ENCODE measurements at places on chromosomes 16 and 17.

DNA sequence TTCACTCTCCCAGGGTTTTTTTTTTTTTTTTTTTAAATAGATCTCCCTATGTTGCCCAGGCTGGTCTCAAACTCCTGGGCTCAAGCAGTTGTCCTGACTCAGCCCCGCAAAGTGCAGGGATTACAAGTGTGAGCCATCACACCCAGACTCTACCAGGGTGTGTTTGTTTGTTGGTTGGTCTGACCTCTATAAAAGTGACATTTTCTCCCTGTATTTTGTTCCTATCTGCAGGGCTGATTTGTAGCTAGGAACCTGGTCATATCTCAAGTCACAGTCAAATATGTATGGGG lies 46.3 kb upstream of the B4GALNT2 start:
- H3K27me3 ChIP-seq = no peaks in the 10 kb centered on the region
- H3K27ac ChIP-seq = no peak overlapping the region
- DNase-seq = no peak
- no peaks in the 10 kb centered on the region for H3K36me3 ChIP-seq
- H3K4me3 ChIP-seq = no peak overlapping the region

DNA sequence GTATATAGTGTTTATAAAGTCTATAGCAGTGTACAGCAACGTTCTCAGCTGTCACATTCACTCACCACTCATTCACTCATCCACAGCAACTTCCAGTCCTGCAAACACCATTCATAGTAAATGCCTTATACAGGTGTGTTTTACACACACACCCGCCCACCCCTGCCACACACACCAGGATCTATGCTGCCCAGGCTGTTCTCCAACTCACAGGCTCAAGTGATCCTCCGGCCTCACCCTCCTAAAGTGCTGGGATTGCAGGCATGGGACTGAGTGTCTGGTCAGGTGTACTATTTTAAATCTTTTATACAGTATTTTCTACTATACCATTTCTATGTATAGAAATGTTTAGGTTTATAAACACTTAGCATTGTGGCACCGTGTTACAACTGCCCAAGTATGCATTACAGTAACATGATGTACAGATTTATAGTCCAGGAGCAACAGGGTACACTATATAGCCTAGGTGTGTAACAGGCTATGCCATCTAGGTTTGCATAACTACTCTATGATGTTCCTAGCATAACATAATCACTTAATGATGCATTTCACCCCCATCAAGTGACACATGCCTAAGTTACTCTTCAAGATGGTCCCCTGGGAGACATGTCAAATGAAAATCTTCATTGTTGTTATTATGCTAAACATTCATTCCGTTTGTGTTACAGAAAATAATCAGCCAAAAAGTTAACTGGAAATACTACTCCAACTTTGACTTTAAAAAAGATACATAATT lies 42.5 kb downstream of the CREBBP start:
- H3K27me3 ChIP-seq = no peaks in the 10 kb centered on the region
- H3K36me3 ChIP-seq = peaks cover 6% of the 10 kb centered on the region
- no peak overlapping the region for H3K27ac ChIP-seq
- H3K4me1 ChIP-seq = peaks cover 10% of the 10 kb centered on the region
- H3K4me3 ChIP-seq = no peak overlapping the region

GRCh38 chr17:42180922-42181850 lies at the start of gene KCNH4:
TSS of gene KCNH4 (minus strand) at chr17:42181142. CDS start at chr17:42180945, 197 bp downstream.
- H3K27me3 ChIP-seq = peaks cover 84% of the 10 kb centered on the region
- no peak within 1 kb of the TSS for H3K27ac ChIP-seq
- H3K4me1 ChIP-seq = peaks cover 29% of the 10 kb centered on the region

DNA sequence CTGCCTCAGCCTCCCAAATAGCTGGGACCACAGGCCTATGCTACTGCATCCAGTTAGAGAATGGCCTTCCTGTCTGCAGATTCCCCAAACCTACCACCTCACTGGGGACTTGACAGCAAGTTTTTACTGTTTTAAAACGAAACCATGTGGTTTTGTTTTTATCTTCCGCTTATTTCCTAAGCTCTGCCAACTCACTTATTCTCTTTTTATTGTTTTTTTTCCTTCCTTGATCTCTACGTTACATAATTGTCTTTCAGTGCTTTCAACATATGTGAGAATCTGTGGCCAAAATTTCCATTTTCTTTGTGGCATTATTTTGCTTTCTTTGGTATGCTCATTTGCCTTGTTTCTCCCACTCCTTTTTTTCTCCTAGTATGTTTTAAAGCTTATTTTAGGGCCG lies 14.6 kb upstream of the SLC38A7 start:
- no peaks in the 10 kb centered on the region for H3K27me3 ChIP-seq
- H3K4me3 ChIP-seq = no peak overlapping the region
- no peaks in the 10 kb centered on the region for H3K36me3 ChIP-seq
- DNase-seq = no peak
- H3K27ac ChIP-seq = no peak overlapping the region
- no peaks in the 10 kb centered on the region for H3K4me1 ChIP-seq

DNA sequence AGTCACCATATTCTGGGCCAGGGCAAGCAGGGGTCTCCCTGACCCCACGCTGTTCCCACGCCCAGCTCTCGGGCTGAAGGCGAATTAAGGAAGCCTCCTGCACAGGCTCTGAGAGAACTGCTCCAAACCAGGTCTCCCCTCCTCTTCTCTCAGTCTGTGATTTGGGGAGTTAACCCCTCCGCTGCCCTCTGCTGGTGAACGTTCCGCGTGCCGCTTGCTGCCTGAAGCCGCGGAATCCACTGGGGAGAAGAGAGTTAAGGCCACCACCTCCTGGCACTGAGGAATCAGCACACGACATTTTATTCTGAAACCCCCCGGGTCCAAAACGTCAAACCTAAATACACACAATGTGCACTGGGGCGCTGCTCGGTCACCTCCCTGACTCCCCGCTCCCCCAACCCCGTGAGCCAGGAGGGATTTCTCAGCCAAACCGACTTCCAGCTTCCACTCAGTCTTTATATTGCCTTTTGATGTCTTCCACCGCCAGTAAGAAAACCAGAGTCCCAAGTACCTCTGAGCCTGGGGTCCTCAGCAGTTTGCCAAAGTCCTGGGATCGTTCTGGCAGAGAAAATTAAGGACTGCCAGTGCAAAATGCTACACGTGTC lies 54.4 kb upstream of the RCVRN start:
- peaks cover 7% of the 10 kb centered on the region for H3K4me1 ChIP-seq
- no peaks in the 10 kb centered on the region for H3K27me3 ChIP-seq
- peak overlapping the region; percentile 47 for H3K4me3 ChIP-seq
- H3K36me3 ChIP-seq = no peaks in the 10 kb centered on the region
- peak; percentile 87 for DNase-seq
- H3K27ac ChIP-seq = no peak overlapping the region

- H3K4me3 ChIP-seq = no peak overlapping the region
- H3K27me3 ChIP-seq = no peaks in the 10 kb centered on the region
- no peak overlapping the region for H3K27ac ChIP-seq
- no peak for DNase-seq
- H3K4me1 ChIP-seq = peaks cover 18% of the 10 kb centered on the region
- H3K36me3 ChIP-seq = no peaks in the 10 kb centered on the region
These were observed 31.3 kb upstream of the RASD1 start for GRCh38 chr17:17527534-17527933.

- no peak overlapping the region for H3K4me3 ChIP-seq
- no peak for DNase-seq
- peaks cover 15% of the 10 kb centered on the region for H3K36me3 ChIP-seq
These were observed 6.3 kb downstream of the TERF2IP start for GRCh38 chr16:75653922-75654321.

GRCh38 chr16:68373528-68374245 lies 62.9 kb downstream of the PRMT7 start:
- no peak overlapping the region for H3K27ac ChIP-seq
- no peaks in the 10 kb centered on the region for H3K27me3 ChIP-seq
- H3K4me1 ChIP-seq = peaks cover 25% of the 10 kb centered on the region
- no peak overlapping the region for H3K4me3 ChIP-seq
- H3K36me3 ChIP-seq = no peaks in the 10 kb centered on the region

DNA sequence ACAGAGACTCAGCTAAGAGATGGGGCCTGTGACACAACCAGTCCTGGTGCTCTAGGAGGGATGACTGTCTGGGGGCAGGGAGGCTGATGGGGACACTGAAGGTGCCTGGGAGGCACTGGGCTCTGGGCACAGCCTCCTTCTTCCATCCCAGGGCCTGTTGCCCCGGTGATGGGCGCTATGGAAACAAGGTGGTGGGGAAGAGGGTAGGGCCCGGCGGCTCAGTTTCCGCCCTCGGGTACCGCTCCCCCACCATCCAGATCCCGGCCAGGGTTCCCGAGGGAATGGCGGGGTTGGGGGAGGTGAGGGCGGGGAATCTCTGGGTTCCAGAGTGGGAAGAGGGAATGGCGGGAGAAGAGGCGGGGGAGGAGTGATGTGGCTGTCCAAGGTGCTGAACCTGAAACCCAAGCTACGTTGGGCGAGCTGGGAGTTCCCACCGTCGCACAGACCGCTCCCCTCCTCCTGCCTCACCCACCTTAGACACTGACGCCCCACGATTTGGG lies 981 bp downstream of the KCNH4 start:
- H3K4me3 ChIP-seq = peak overlapping the region; percentile 33
- H3K27me3 ChIP-seq = peaks cover 75% of the 10 kb centered on the region
- DNase-seq = peak; percentile 90
- H3K36me3 ChIP-seq = no peaks in the 10 kb centered on the region
- peaks cover 17% of the 10 kb centered on the region for H3K4me1 ChIP-seq
- H3K27ac ChIP-seq = no peak overlapping the region

DNA sequence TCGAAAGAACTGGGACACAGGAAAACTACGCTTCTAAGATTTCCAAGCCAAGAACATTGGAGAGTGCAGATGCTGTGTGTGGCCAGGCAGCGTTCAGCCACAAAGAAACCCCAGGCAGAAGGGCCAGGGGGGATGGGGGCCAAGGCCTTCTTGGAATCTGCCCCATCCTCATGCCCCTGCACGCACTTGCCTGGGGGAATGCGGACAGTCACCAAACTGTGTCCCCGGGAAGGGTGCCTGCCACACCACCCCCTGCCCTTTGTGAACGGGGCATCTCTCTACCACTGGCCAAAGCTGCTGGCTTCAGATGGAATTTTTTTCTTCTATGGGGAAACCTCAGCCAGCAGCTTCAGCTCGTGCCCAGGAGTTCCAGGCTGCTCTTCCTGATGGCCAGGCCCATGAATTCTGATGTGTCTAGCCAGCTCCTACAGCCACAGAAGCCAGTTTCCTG lies 32.0 kb upstream of the DNAH17 start:
- H3K4me1 ChIP-seq = peaks cover 11% of the 10 kb centered on the region
- DNase-seq = no peak
- no peak overlapping the region for H3K4me3 ChIP-seq
- H3K27ac ChIP-seq = no peak overlapping the region
- peaks cover 4% of the 10 kb centered on the region for H3K27me3 ChIP-seq
- H3K36me3 ChIP-seq = no peaks in the 10 kb centered on the region

- peak; percentile 57 for DNase-seq
- peaks cover 97% of the 10 kb centered on the region for H3K27me3 ChIP-seq
- H3K36me3 ChIP-seq = no peaks in the 10 kb centered on the region
- H3K4me3 ChIP-seq = peak overlapping the region; percentile 38
These were observed 14.4 kb upstream of the CBX8 start for GRCh38 chr17:79811011-79811867.
